ENCODE measurements at places on chromosomes 4 and X. TPM values are rescaled to one million over a fixed set of nuclear protein-coding genes. Genes with fewer than 3 reads are reported as not detected.

ALAS2 gene
- not detected for total RNA-seq

TMSB15B gene
- 12.1 TPM for total RNA-seq

SLC49A3 gene
- total RNA-seq, result not detected

PDHA2 gene
- total RNA-seq, result not detected

MAGEA10 gene
- not detected for total RNA-seq

LIMCH1 gene
- total RNA-seq, result 7.3 TPM

JAKMIP1 gene
- not detected for total RNA-seq

CCDC160 gene
- total RNA-seq, result not detected

TMSB15A gene
- not detected for total RNA-seq

ERVMER34-1 gene
- 5.4 TPM for total RNA-seq

VEGFC gene
- total RNA-seq, result 41.3 TPM

CFI gene
- total RNA-seq, result 3.7 TPM

MSX1 gene
- total RNA-seq, result 2.3 TPM

RTL3 gene
- not detected for total RNA-seq

LRIT3 gene
- not detected for total RNA-seq

SMIM31 gene
- not detected for total RNA-seq

MAD2L1 gene
- 4.3 TPM for total RNA-seq

HTN1 gene
- not detected for total RNA-seq

OPHN1 gene
- total RNA-seq, result 7.3 TPM

CLTRN gene
- 2.0 TPM for total RNA-seq

MBNL3 gene
- 5.7 TPM for total RNA-seq

CCKAR gene
- total RNA-seq, result not detected

EVC2 gene
- total RNA-seq, result 11.0 TPM

SMPX gene
- not detected for total RNA-seq
